Progenitor cell of endocrine pancreas (in vitro differentiated cells): ENCODE measurements at places on chromosomes 1 and 21. TPM values are rescaled to one million over a fixed set of nuclear protein-coding genes. Genes with fewer than 3 reads are reported as not detected.

GRCh38 chr21:27734146-27734545, 767.3 kb upstream of the ADAMTS5 start:
- no peak for DNase-seq
- H3K27ac ChIP-seq = no peak overlapping the region
- no peaks in the 10 kb centered on the region for H3K36me3 ChIP-seq
- no peaks in the 10 kb centered on the region for H3K4me1 ChIP-seq
- H3K27me3 ChIP-seq = no peaks in the 10 kb centered on the region

- no peak overlapping the region for H3K4me3 ChIP-seq
- H3K27me3 ChIP-seq = no peaks in the 10 kb centered on the region
- DNase-seq = no peak
Observed at GRCh38 chr21:46474382-46474781, 15.7 kb downstream of the DIP2A start.

Gene KIRREL1
- total RNA-seq = 43.8 and 46.3 TPM in 2 replicates

GRCh38 chr1:83027511-83027910, 971.4 kb downstream of the TTLL7 start:
- H3K27me3 ChIP-seq = no peaks in the 10 kb centered on the region
- H3K4me3 ChIP-seq = no peak overlapping the region
- H3K36me3 ChIP-seq = peaks cover 5% of the 10 kb centered on the region

DNA sequence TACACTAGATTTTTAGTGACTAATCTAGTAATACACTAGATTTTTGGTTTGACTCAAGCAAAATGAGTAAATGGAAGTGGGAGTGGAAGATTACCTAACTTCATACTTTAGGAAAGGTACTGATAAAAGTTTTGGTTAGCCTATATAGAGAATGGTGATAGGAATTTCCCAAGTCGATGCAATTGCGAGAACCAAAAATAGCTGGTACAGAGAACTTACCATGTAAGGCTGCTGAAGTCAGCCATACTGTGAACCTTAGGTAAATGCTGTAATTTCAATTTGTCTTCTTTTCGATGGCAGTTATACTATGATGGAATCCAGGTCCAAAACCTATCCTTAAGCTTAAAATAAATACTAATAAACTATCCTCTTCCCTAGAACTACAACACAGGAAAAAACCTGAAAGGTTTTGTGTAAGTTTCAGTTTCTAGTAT, 4.6 kb downstream of the PNRC2 start:
- H3K4me3 ChIP-seq = no peak overlapping the region
- H3K27ac ChIP-seq = peak overlapping the region; percentile 65
- no peaks in the 10 kb centered on the region for H3K27me3 ChIP-seq
- no peak for DNase-seq
- H3K36me3 ChIP-seq = peaks cover 24% of the 10 kb centered on the region
